ENCODE measurements at places on chromosomes 11 and 22. TPM values are rescaled to one million over a fixed set of nuclear protein-coding genes. Genes with fewer than 3 reads are reported as not detected.

MOGAT2 gene
- not detected for total RNA-seq

UBASH3B gene
- total RNA-seq = 48.0 TPM

SLC36A4 gene
- 13.1 TPM for total RNA-seq

GPR83 gene
- under 0.01 TPM for total RNA-seq

EMID1 gene
- total RNA-seq = 0.54 TPM

All from IMR-90 (cell line).